ENCODE measurements at places on chromosomes 5 and 9.

DNA sequence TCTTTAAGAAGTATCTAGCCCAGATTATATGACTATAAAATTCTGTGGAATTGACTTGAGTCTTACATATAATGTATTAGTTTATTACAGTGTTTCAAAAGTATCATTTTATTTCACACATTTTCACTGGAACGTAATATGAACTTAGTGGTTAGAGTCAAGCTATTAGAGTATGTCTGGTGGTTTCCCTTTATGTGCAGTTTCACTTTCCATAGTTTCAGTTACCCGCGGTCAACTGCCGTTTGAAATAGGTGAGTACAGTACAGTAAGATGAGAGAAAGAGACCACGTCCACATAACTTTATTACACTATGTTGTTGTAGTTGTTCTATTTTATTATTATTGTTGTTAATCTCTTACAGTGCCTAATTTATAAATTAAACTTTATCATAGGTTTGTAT, 50.5 kb downstream of the COMMD10 start:
- DNase-seq: no peak

GRCh38 chr5:166340039-166340438, 1951.4 kb upstream of the WWC1 start:
- DNase-seq: no peak

DNA sequence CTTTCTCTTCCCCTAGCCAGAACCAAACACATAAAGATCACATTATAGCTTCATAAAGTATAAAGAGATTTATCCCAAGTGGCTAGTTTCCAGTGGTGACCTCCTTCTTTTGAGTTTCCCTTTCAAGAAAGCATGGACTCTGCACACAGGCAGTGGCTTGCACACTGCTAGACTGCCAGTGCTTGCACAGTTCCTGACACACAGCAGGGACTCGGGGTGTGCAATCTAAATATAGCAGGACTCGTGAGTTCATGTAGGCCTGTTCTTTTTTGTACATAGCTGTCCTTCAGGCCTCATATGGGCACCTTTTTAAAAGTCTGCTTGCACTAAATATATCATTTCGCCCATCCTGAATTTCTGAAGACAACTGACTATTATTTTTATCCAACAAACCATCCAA, 308.6 kb downstream of the FBXL7 start:
- DNase-seq: no peak

DNA sequence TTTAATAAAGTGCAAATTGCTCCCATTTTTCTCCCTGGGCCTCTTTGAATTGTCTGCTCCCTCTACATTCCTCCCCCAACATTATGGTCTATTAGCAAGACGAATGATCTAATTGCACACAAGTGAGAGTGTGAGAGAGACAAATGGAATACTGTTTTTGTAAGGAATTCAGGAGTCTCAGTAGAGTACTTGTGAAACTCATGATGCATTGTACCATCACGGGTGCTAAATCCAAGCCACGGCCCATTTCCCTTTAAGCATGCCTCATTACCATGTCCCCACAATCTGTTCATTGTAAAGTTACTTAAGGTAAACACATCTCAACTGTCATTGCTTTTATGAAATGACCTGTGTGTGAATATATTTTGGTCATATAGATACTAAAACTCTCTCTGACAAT, 62.8 kb downstream of the CD180 start:
- no peak for DNase-seq

DNA sequence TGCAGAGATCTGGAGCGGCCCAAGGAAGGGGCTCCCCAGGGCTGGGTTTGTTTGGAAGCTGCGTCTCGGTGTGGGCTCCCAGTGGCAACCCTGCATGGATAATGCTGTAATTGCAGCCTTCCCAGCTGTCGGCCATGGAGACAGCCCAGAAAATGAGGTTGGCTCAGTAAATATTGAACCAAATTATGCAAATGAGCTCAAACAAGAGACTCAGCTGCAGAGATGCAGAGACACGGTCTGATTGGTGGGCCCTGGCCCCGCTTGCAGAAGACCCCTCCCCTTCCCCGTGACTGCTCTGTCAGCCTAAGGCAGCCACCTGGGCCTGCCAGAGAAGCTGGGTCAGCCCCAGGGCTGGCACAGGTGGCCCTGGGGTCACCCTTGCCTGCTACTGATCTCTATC, 75.9 kb downstream of the RAD23B start:
- no peak for DNase-seq

DNA sequence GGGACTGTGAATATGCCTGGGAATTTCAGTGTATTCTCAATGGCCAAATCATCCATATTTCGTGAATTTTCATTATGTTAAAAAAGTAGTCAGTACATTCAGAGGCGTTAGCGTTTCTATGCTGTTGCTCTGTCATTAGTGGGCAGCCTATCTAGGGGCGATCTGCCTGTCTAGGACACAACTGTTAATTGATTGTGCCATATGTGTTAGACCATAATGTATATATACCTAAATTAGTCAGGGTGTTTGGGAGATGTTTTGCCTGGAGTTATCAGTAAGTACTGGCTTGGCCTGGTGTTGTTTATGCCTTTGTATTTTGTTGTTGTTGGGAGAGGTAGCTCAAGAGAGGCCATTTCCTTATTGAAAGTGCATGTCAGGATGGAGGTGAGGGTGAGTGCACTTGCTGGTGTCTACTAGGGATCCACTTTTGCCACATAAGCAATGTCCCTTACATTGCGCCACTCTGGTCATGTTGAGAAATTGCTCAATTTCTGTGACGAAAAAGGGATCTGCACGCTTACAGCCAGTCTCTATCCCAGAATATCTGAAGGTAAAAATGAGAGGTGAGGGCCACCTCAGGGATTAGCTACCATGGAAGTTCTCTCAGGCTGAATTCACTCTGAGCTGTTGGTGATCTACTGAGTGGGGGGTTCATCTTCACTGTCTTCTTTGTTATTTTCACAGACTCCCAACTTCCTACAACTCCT, 123.3 kb downstream of the ST8SIA4 start:
- DNase-seq: no peak

DNA sequence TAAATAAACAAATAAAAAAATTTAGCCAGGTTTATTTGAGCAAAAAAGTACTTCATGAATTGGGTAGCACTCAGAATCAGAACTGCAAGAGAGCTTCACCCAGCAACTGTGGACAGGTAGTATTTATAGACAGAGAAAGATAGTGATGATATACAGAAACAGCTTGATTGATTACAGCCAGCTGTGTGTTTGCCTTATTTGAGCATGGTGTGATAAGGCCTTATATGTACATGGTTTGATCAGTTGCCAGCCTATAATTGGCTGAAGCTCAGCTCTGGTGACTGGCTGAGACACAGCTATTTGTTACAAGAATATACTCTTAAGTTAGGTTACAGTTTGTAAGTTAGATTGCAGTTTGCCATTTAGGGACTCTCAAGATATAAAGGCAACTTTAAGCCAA, 34.3 kb upstream of the ARL15 start:
- no peak for DNase-seq

GRCh38 chr9:105708405-105708804, 14.1 kb downstream of the TMEM38B start:
- DNase-seq: no peak

DNA sequence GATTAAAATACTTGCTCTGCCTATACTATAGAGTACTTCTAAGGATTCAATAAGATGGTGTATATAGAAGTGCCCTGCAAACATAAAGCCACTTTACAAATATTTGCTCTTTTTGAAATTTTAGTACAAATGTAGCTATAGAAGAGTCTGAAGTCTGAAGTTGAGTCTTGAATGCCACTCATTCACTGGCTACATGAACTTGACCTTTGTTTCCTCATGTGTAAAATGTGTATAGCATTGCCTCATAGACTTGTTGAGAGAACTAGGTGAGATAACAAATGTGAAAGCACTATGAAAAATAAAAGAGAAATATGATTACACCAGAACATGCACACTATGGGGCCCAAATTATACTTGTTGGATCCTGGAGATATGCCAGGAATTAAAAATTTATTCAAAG, 244.7 kb downstream of the SEC61B start:
- DNase-seq: no peak

- DNase-seq: no peak
Observed at GRCh38 chr9:13862654-13863053, 451.3 kb downstream of the NFIB start.

GRCh38 chr9:123866497-123866896, 63.4 kb downstream of the DENND1A start:
- DNase-seq: no peak
